ENCODE measurements at places on chromosomes 2 and 18.

- no peak for DNase-seq
These were observed 687.6 kb upstream of the HS6ST1 start for GRCh38 chr2:129006135-129006886.

DNA sequence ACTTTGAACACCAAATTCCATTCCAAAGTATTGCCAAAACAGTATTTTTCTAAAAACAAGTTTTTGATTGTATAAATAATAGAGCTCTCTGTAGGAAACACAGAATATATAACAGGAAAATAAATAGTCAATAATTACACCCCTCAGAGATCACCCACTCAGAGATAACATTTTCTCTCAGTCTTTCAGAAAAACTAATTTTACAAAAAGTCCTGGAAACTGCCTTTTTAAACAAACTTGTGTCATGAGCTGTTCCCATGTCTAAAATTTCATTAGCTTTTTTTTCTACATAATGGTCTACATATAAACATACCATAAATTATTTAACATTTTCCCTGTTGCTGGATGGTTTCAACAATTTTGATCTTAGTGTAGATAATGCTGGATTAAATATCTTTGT lies 1.2 kb upstream of the WDSUB1 start:
- DNase-seq = no peak

DNA sequence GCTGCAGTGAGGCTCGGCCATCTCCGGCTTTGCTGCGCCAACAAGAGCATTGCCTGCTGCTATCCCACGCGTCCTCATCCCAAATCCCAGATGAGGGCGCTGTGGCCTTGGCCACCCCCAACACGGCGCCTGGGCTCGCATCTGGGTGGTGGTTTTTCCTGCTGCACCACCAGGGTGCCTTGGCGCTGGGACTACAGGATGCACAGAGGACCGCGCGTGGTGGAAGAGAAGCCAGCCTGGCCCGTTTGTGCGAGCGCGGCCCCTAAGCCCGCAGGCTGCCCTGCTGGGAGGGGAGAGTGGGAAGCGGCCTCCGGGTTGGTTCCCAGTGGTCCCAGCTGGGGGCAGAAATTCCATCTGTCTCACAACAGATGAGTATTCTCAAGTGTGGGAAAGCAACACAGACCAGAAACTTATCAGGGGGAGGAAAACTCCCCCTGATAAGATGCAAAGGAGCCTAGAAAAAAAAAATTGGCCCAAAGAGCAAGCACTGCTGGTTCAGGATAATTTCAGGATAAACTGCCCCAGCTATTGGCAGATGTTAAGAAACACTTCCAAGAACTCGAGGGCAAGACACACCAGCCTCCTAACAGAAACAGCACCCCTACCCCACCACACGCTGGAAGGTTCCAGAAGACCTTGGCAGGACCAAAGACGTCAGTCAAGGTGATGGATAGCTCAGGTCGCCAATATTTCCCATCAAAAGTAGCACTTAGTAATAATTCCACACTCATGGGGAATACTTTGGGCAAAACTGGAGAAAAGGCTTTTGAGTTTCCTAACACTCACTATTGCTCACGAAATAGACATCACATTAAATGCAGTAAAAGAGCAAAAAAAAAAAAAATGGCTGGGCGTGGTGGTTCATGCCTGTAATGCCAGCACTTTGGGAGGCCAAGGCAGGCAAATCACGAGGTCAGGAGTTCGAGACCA lies 152.1 kb downstream of the PXDN start:
- DNase-seq = no peak

- no peak for DNase-seq
These were observed 35.9 kb upstream of the POMC start for GRCh38 chr2:25204190-25204838.

- no peak for DNase-seq
These were observed 15.3 kb downstream of the SH3RF3 start for GRCh38 chr2:109144271-109144670.

DNA sequence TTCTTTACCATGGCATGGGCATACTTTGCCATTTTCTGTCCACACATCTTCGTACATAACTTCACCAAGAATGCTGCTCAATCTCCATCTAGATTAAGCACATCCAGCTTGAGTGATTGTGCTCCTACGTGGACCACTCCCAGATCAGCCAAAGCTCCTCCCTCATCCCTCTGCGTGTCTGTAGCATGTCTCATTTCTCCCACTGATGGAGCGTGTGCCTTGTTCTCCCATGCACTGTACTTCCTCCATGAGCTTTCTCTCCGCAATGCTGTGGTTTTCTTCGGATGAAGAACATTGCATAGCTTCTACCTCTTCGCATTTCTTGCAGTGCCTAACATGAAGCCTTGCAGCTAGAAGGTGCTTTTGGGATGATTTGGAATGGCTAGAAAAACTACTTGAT lies 13.5 kb downstream of the CCL20 start:
- peak; percentile 63 for DNase-seq
